ENCODE measurements at places on chromosomes 16 and 17.

DNA sequence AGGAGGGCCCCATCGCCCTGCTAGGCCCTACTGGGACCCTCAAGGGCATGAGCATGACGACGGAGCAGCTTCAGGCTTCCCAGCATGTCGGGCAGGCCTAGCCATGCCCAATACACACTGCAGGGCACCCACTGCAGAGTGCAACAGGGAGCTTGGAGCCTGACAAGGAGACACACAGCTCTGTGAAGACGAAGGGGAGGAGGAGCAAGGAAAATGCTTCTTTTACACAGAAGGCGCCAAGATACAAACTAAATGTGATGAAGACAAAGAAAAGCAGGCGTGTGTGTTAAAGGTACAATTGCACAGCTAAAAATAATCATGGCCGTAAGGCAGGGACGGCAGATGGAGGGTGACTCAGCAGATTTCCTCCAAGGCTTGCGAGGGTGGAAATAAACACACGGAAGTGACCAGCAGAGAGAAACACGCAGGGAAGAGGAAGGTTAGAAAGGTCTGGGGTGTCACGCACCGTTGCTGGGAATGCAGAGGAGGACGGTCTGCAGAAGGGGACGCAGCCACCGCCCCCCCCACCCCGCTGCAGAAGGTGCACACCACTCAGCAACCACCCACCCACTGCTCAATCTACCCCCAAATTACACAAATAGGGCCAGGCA, 108.5 kb downstream of the ZNF778 start:
- peak; percentile 59 for DNase-seq

DNA sequence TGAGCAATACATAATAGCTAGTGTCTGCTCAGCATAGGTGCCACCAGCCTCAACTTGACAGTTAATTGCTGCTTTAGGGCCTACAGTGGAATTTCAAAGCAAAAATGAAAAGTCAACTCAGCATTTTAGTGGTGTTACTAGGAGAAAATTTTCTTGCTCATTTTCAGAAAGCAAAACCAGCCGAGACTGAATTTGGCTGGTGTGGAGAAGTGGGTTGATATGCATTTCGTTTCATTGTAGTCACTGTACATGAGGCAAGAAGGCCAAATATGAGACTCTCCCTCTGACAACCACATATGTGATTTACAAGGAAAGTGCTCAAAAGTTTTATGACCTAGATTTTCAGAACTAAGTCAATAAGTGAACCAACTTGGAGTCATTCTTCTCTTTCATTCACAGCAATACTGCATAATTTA, 54.0 kb downstream of the DUSP14 start:
- DNase-seq, result no peak

GRCh38 chr16:28010671-28011070, 52.8 kb downstream of the GSG1L start:
- no peak for DNase-seq

- no peak for DNase-seq
Observed at GRCh38 chr17:57420734-57421717, 164.7 kb downstream of the MSI2 start.

- DNase-seq, result no peak
Observed at GRCh38 chr17:65678546-65678945, 117.1 kb upstream of the AXIN2 start.
